ENCODE measurements at places on chromosomes 3 and 15.

GRCh38 chr3:146889626-146890025 is 284.5 kb upstream of the PLSCR5 start:
- DNase-seq = no peak

DNA sequence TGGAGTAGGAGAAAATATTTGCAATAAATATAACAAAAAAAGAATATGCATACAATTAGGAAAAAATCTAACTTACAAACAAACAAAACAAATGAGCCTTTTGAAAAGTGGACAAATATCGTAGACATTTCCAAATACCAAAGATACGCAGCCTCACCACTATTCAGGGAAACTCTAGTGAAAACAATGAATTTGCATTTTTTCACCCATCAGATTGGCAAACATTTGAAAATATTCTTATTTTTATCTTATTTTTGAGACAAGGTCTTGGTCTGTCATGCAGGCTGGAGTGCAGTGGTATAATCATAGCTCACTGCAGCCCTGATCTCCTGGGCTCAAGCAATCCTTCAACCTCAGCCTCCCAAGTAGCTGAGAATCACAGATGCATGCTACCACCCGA is 15.5 kb downstream of the AP3S2 start:
- DNase-seq = no peak

DNA sequence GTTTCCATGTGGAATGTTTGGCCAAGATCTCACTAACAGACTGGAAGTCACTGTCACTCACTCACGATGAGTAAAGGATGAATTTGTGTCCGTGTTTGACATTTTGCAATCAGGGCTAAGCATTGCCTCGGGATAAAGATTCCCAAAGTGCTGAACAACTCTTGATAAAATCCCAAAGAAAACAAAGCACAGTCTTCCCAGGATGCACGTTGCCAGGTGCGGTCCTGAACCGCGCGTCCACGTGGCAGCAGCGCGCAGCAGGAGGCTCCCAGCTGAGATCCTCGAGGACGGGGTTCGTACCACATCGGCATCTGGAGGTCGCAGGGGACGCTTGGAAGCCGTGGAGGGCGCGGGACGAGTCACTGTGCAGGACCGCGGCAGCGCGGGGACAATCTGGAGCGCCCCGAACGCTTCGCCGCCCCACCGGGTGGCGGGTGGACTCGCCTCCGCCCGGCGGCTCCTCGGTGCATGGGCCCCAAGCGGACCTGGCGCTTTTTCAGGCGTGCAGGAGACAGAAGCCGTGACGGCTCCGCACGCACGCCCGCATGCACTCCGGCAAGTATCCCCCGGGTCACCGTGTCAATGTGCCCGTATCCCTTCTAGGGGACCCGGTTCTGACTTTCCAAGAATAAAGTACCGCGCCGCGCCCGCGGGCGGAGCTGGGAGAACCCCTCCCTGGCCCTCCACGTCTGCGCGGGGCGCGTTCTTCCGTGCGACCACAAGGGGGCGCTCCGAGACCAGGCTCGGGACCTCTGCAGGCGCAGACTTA is 17.7 kb downstream of the CPN2 start:
- DNase-seq = peak; percentile 89

- no peak for DNase-seq
These were observed 22.8 kb downstream of the VIPR1 start for GRCh38 chr3:42525212-42525611.

GRCh38 chr3:107578091-107578490 is 55.3 kb downstream of the BBX start:
- DNase-seq = no peak

DNA sequence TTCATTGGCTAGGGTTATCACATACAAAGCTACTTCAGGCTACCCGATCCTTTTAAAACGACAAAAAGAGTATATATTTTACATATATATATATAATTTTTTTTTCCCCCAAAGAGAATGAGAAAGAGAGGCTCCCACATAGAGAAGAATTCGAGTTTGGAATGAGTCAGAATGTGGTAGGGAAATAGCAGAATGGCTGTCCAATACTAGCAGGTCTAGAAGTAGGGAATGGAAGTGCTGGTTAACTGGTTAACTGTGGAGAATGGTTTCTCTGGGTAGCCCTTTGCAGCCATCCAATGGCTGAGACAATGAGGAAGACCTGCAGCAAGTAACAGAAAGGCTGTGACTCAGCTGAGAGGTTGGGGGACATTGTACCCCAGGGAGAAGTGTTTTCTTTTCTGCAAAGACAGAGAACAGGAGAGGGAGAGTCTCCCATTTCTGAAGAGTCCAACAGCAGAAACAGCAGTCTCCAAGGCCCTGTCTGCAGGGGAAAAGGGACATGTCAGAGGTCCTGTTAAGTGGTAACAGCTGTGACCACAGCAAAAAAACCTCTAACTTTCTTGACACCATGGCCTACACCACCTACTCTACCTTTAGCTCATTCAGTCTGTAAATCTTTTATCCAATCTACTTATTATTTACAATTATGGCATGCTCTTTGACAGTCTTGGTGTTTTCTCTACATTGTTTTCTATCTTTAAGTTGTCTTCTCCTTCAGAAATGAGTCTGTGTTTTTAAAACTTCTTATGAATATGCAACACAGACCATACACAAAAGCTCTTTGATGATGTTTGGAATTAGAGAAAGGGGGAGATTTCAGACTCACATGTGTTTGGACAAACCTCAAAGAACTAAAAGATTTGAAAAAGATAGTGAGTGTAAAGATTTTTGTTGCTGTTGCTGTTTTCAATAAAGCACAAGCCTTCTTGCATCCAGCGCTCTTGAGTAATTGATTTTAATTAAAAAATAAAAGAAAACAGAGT is 116.1 kb upstream of the SLC7A14 start:
- DNase-seq = no peak

- DNase-seq = no peak
These were observed 37.6 kb downstream of the DNASE1L3 start for GRCh38 chr3:58173029-58173668.

DNA sequence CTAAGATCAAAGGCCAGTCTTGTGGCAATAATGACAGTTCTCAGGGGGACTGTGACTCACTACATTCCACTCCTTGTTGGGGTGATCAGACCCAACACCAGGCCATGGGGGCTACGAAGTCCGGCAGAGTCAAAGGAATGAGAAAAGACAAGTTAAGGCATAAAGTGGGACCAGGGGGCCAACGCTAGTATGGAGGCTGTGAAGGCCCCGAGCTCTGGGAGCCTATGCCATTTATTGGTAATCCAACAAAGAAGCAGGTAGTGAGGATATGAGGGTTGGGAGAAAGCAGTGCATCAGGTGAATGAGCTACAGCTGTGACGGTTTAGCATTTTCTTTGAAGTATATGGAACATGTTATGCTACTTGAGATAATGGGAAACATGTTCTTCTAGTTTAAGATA is 104.4 kb upstream of the C2CD4B start:
- DNase-seq = no peak

GRCh38 chr3:48500656-48501055 is 3.3 kb downstream of the SHISA5 start:
- DNase-seq = no peak

DNA sequence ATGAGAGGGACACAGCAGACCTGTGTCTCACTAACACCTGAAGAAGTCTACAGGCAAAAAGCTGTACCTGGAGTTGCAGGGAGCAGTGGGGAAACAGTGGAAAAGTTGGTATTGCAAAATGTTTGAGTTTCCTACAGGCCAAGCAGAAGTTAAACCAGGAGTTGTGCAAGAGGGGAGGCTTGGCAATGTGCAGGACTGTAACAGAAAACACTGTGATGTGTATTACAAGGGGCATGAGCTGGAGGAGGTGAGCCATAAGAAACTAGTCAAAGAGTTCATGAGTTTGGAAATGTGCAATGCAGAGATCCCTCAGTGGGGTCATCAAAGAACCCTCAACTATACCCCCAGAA is 47.1 kb upstream of the SERPINI2 start:
- DNase-seq = no peak

DNA sequence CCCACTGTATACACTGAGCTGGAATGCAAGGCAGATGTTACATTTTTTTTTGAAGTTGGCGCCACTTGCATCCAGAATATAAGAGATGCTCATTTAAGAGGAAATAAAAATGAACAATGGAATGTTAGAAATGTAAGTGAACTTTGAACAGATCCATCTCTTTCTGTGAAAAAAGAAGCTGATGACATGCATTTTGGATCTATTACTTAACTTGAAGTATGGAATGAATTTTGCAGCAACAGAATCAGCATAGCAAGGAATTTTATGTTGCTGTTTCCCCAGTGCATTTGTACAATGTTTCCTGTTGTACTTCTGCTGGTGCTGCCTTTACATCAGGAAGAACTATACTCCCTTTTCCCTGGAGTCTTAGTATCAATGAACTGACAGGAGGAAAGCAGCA is 178.2 kb downstream of the LSAMP start:
- DNase-seq = no peak

- no peak for DNase-seq
These were observed 1.7 kb downstream of the MRAS start for GRCh38 chr3:138349926-138350665.

- DNase-seq = peak; percentile 11
These were observed at the start of gene TMOD2 for GRCh38 chr15:51750792-51751696. Gene TMOD2 (plus strand): TSS chr15:51751597. CDS start chr15:51766442, 14,845 bp downstream.

- DNase-seq = no peak
These were observed 82.8 kb upstream of the MRPS22 start for GRCh38 chr3:139260793-139261736.

DNA sequence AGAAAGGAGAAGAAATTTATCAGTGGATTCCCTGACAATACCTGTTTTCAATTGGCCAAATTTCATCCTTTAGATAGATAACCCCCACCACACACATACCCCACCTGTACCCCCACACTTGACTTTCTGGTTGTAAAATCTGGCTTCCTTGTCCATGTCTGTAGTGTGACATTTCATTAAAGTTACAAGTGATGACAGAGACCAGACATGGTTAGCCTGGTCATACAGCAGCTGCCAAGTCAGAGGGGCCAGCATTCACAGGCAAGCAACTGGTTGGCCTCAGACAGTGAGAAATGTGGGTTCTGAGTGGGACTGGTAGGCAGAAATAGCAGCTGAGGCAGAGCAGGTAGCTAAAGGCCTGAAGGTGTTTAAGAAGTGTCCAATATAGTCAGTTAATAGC is 238.6 kb upstream of the SOX14 start:
- no peak for DNase-seq

DNA sequence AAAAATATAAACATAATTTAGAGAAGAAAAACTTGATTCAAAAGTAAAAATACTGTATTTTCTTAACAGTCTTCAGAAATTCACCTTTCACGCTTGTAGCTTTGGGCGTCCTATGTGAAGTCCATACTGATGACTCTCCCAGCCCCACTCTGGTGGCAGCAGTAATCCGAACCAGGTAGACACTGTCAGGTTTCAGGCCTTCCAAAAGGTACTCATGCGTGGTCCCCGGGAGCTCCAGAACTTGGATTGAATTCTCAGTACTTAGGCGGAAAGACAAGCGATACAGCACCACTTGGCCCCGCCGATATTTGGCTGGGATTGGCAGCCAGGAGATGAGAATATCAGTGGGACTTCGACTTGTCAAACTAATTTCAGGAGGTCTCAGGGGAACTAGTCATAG is 69.7 kb downstream of the PRTG start:
- no peak for DNase-seq

DNA sequence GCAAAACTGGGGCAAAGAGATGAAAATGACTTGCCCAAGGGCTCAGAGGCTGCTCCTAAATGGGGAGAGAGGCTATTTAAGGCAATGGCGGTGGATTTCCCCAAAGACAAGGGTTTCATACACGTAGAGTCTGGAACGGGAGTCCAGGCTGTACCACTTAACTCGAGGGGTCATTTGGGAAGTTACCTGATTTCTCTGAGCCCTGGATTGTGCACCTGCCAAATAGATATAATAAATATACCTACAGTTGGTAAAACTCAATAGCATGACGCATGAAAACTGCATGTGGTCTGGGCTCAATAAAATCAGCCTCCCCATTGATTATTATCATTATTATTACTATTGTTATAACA is 1.3 kb upstream of the ITPR1 start:
- DNase-seq = no peak

GRCh38 chr15:65384895-65385869 is 7.4 kb upstream of the IGDCC3 start:
- peak; percentile 60 for DNase-seq

DNA sequence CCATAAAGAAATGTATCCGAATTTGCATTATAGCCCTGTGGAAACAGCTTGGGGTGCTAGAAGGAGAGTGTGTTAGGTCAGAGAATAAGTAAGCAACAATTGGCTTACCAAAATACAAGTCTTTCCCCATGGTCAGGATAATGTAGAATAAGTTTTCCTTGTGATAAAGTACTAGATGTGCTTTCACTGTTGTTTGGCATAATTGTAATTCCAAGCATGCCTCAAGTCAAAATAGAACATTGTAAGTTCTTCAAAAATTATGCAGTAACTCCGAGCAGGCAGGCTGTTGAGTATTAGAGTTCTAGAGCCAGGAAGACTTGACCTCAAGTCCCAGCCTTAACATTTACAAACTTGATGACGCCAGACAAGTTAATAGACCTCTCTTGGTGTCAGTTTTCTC is 242.0 kb downstream of the TUSC7 start:
- DNase-seq = no peak

- DNase-seq = no peak
These were observed 62.7 kb downstream of the ASTE1 start for GRCh38 chr3:130963878-130964277.

- no peak for DNase-seq
These were observed 598 bp upstream of the GMNC start for GRCh38 chr3:190863119-190863465.

DNA sequence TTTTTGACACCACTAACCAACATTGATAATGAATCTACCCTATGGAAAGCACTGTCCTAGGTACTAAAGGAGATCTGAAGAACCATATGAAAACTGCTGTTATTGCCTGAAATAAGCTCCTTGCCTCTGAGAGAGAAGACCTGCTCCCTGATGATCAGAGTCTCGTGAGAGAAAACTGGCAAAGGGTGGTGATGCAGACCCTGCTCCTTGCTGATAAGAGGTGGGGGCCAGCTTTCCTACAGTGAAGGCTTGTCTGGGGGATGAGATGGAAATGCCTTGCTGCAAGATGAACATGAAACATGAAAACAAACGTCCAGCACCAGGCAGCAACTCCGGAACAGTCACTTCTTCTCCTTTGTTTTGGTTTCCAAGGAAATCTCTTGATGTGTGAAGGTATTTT is 31.9 kb downstream of the RASGRP1 start:
- DNase-seq = no peak

- no peak for DNase-seq
These were observed 256.5 kb upstream of the CBLB start for GRCh38 chr3:106125321-106125720.

GRCh38 chr3:123089611-123090331 is 22.9 kb downstream of the PDIA5 start:
- no peak for DNase-seq

DNA sequence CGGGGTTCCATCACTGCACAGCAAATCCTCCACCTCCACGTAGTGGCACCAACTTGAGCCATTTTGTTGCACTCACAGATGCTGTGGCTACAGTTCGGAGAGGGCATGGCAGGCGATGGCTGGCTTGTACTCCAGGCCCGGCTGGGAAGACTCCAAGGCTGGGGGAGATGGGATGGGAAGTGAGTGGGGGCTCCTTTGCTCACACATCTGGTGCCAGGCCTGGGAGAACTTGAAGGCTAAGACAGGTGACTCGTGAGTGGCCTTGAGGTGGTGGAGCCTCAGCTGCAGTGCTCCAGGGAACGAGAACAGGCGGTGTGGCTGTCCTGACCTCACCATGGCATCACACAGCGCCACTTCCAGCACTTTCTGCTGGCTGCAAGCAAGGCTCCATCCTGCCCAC is 87.9 kb downstream of the PLXNA1 start:
- no peak for DNase-seq

All from stimulated activated CD4-positive, alpha-beta T cell treated with anti-CD3 and anti-CD28 coated beads, TNF-alpha, amount 100 ng/mL, for 4 hours (primary cell).